ENCODE measurements at places on chromosomes 7 and 10. TPM values are rescaled to one million over a fixed set of nuclear protein-coding genes. Genes with fewer than 3 reads are reported as not detected.

Gene RABGEF1
- total RNA-seq = 24.4 TPM

Gene FASTK
- 74.7 TPM for total RNA-seq

Gene SCART1
- 0.24 TPM for total RNA-seq

Gene LMOD2
- not detected for total RNA-seq

Gene TMEM270
- not detected for total RNA-seq

Gene ANK3
- 0.66 TPM for total RNA-seq

Gene GPER1
- 0.89 TPM for total RNA-seq

Gene LIPM
- not detected for total RNA-seq

Gene DNAH11
- 0.04 TPM for total RNA-seq

Gene ADAMTS14
- 0.07 TPM for total RNA-seq

Gene VSTM4
- 0.36 TPM for total RNA-seq

Gene NUDT13
- total RNA-seq = 2.5 TPM

Gene TACR2
- 0.07 TPM for total RNA-seq

Gene SPDYE2
- not detected for total RNA-seq

Gene ADCY1
- 1.3 TPM for total RNA-seq

Gene HTRA1
- total RNA-seq = 64.3 TPM

Gene ADAP1
- 4.0 TPM for total RNA-seq

Gene CDHR1
- total RNA-seq = 0.04 TPM

Gene ASB10
- total RNA-seq = not detected

Gene FLNC
- total RNA-seq = 5.3 TPM

Gene RARRES2
- total RNA-seq = not detected

Gene ADIRF
- total RNA-seq = 0.21 TPM

Gene FAM237B
- total RNA-seq = not detected

Gene TRIM24
- 8.6 TPM for total RNA-seq

Gene PARG
- 20.3 TPM for total RNA-seq

Gene TAS2R41
- not detected for total RNA-seq

Gene LAMTOR4
- total RNA-seq = 188 TPM

Gene COMTD1
- total RNA-seq = 55.6 TPM

Gene CPA4
- total RNA-seq = 6.8 TPM

Gene FGFBP3
- 3.1 TPM for total RNA-seq

Gene RNLS
- total RNA-seq = 8.0 TPM

Gene PALD1
- 7.9 TPM for total RNA-seq

Gene IGFBP1
- 26.0 TPM for total RNA-seq

Gene AGR3
- total RNA-seq = not detected

Gene DUSP5
- total RNA-seq = 140 TPM

Gene SLC29A4
- 15.3 TPM for total RNA-seq

Gene HSPA12A
- total RNA-seq = 12.5 TPM

Gene AGBL3
- total RNA-seq = 1.1 TPM

Gene OPN1SW
- total RNA-seq = not detected

Gene WNT8B
- total RNA-seq = not detected

Gene TMEM236
- total RNA-seq = 0.07 TPM

Gene ZFYVE27
- 19.5 TPM for total RNA-seq

Gene PDZD8
- total RNA-seq = 19.1 TPM

Gene TBX20
- total RNA-seq = 2.5 TPM

Gene ITIH5
- not detected for total RNA-seq

Gene C7orf57
- 0.24 TPM for total RNA-seq

Gene LIPF
- total RNA-seq = not detected

Gene MEOX2
- not detected for total RNA-seq

Gene ODAD2
- total RNA-seq = not detected

Gene C10orf53
- not detected for total RNA-seq

Gene RAB18
- 91.5 TPM for total RNA-seq

All from A549 treated with RU486 at 1 μM for 4 hours (cell line).